ENCODE measurements at places on chromosomes 11 and 22.

DNA sequence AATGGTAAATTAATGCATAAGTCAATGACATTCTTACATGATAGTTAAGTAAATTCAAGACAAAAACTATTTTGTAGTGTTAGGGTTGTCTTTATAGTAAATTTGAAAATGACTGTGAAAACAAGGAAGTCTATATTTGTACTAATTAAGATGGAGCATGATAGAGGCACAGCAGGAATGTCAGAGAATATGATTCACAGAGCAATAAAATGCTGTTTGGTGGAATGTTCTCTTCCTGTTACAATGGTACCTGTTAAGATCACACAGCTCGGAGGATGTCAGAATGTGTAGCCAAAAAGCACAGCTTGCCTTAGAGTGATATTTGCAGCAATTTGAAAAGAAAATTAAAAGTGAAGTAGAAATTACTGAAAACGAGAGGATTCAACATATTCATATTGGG lies 2339.7 kb upstream of the RAG2 start:
- no peak for DNase-seq

DNA sequence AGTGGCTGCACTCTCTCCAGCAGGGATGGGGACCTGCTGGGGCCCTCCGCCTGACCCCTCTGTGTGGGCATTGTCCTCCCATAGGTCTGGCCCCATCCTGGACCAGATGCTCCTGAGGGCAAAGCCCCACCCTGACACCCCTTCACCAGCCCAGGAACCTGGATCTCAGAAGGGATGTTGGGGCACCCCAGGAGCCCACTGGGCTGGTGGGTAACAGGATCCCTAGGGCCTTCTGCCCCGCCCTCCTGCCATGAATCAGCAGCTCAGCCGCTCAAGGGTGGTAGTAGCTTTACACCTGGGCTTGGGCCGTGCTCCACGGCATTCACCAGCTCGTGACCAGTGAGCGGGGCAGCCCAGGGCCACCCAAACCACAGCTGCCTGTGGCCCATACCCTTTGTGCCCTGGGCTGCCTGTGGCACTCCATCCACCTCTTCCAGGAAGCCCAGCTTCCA lies 1.0 kb upstream of the MAPK12 start:
- DNase-seq = no peak

DNA sequence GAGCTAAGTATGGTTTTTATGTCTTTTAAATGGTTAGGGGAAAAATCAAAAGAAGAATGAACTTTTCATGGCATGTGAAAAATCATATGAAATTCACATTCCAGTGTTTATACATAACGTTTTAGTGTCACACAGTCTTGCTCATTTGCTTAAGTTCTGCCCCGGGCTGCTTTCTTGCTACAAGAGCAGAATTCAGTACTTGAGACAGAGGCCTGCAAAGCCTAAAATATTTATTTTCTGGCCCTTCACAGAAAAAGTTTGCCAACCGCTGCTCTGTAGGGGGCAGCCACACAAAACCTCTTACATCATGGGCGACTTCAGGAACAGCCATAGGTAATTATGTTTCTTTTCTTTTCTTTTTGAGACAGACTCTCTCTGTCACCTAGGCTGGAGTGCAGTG lies 1.0 kb upstream of the ATG2A start:
- DNase-seq = no peak

GRCh38 chr11:57763568-57763967 lies 2.0 kb downstream of the CTNND1 start:
- no peak for DNase-seq

DNA sequence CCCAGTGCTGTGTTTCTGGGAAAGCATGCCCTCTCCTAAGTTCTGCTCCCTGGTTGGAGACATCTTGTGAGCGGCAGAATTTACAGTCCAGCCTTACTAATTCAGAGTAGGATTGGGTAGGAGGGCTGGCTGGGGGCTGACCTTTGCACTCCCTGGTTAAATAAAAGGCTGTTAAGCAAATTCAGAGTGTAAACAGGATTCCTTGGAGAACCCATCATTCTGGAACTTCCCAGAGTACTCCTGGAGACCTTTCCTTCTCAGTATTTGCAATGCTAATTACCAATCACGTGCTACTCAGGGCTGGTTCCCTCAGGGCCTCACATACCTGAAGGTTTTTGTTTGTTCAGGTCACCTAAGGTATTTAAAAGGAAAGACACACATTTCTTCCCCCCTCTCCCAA lies 340.2 kb downstream of the TBC1D22A start:
- DNase-seq = no peak
